ENCODE measurements at places on chromosomes 7 and 10. TPM values are rescaled to one million over a fixed set of nuclear protein-coding genes. Genes with fewer than 3 reads are reported as not detected.

GRCh38 chr7:77532247-77532646 is 4.8 kb upstream of the PTPN12 start:
- no peak for DNase-seq

DNA sequence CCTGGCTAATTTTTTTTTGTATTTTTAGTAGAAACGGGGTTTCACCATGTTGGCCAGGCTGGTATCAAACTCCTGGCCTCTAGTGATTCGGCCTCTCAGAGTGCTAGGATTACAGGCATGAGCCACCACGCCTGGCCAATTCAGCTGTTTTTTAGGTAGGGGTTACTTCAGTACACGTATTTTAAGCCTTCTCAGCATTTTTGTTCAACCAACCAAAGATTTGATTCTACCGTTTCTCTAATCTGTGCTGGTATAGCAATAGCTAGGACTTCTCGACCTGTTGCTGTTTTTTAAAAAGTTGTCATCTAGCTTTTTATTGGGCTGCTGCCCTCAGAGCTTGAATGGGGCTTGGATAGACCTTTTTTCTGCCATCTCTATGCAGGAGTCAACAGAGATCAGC is 34.9 kb downstream of the PROSER2 start:
- DNase-seq: no peak

DNA sequence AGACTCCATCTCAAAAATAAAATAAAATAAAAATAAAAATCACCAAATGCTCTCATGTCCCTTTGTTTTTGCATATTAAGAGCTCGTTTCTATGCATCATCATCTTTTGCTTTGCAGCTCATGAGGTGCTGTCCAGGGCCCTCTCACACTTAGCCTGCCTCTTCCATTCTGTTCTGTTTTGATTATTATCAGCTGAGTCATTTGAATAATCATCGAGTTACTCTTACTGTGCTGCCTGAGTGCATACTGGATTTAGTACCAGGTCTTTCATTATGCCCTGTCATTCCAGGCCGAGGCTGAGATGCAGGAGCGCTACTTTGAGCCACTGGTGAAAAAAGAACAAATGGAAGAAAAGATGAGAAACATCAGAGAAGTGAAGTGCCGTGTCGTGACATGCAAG is 33.0 kb downstream of the UCMA start:
- peak; percentile 75 for DNase-seq

GRCh38 chr7:77395626-77396025 is 20.5 kb downstream of the GSAP start:
- no peak for DNase-seq

LRRC18 gene
- not detected for total RNA-seq

MEIG1 gene
- total RNA-seq: not detected
